ENCODE measurements at places on chromosomes 2 and 18. TPM values are rescaled to one million over a fixed set of nuclear protein-coding genes. Genes with fewer than 3 reads are reported as not detected.

GRCh38 chr18:75364512-75365253 lies 62.8 kb downstream of the SMIM21 start:
- DNase-seq: no peak

DNA sequence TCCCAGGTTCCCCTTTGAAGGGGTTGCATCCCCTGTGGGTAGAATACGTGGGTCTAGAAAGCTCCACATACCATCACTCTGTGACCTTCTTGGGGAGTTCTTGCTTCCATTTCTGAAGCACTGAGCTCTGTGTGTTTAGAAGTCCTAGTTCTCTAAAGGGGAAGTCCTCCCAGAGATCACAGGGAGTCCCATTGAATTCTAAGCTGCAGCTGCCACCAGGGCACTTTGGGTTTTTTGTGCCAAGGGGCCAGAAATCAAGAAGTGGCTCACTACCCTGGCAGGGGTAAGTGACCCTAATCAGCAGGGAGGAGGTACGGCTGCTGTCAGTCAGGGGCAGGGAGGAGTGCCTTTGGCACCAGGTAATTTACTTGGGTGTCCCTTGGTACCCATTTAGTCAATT lies 70.9 kb downstream of the EHD3 start:
- no peak for DNase-seq

ITM2C gene
- 25.3 TPM for total RNA-seq

GRCh38 chr2:172893111-172893510 lies 157.5 kb downstream of the RAPGEF4 start:
- DNase-seq: no peak

FN1 gene
- 77.7 TPM for total RNA-seq

SERPINB12 gene
- total RNA-seq: not detected

- peak; percentile 84 for DNase-seq
These were observed 117.1 kb upstream of the STPG4 start for GRCh38 chr2:47272031-47272864.

- no peak for DNase-seq
These were observed 882.9 kb upstream of the ZEB2 start for GRCh38 chr2:145402706-145403277.

GKN1 gene
- not detected for total RNA-seq

METTL4 gene
- 7.9 TPM for total RNA-seq

DNA sequence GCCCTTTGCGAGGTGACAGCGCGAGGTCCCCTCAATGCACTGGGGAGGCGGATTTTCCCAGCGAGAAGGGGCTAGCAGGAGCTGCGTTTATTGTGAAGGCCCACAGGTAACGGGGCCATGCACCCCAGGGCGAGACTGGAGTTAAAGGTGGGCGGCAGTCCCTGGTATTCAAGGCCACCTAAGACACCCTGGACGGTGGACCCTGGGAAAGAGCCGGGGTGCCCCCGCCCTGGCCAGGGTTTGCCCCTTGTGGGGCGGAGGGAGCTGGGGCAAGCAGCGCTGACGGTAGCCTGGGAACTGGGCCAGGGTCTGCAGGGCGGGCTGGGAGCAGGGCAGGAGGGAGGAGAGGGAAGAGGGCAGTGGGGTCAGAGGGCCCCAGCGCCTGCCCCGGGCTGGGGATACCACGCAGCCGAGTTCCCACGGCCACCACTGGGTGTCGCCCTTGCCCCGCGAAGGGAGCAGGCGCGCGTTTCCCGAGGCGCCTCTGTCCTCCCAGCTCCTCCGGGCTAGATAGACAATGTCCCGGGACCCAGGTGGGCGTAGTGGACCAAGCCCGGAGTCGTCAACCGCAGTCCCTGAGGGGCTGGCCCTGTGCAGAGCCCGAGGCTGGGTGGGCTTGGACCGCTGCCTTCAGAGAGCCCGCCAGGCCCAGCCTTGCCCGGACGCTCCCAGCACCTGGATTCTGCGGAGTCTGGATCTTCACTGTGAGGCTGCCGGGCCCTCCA lies 80.2 kb downstream of the SMAD4 start:
- DNase-seq: peak; percentile 77

FBXO15 gene
- not detected for total RNA-seq

- DNase-seq: peak; percentile 87
These were observed 30.9 kb downstream of the MBP start for GRCh38 chr18:77101410-77102258.

GYPC gene
- total RNA-seq: 111 TPM

GRCh38 chr2:8016688-8017087 lies 665.2 kb upstream of the ID2 start:
- no peak for DNase-seq

DNA sequence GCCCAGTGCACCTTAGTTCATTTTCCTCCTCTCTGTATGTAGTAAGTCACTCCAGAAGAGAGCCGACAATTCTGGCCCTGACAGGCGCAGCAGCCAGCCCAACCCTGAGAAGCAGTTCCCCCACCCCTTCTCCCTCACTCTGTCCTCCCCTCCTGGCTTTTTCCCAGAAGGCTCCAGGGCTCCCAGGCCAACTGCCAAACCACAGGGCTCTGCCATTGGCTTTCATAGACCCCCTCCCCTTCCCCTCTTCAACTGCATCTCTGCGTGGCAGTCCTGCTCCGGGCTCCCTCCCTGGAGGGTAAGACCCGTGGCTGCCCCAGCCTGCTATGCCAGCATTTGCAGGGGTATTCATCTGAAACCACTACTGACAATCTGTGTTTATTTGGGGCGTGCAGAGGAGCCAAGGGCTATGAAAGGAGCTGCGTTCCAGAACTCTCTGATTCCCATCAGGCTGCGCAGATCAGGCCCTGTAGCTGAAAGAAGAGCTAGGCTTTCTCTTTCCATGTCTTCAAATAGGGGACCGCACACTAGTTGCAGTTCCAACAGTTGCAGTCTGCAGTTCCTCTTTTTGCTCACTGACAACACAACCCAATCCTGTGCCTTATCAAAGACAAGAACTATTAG lies 388.6 kb upstream of the TNP1 start:
- peak; percentile 83 for DNase-seq

DUSP2 gene
- total RNA-seq: 1.5 TPM

- no peak for DNase-seq
These were observed 160.0 kb downstream of the TCF4 start for GRCh38 chr18:55427951-55428350.

- no peak for DNase-seq
These were observed 428.7 kb upstream of the ID2 start for GRCh38 chr2:8252997-8253694.

MRPL44 gene
- total RNA-seq: 33.9 TPM

NEU2 gene
- total RNA-seq: not detected

- DNase-seq: no peak
These were observed 55.5 kb upstream of the HS6ST1 start for GRCh38 chr2:128374001-128374710.

GRCh38 chr2:237264480-237265219 lies 149.3 kb downstream of the COL6A3 start:
- DNase-seq: no peak

TBR1 gene
- total RNA-seq: not detected

VWA3B gene
- total RNA-seq: 0.32 TPM

- no peak for DNase-seq
These were observed 199.7 kb upstream of the RAB6C start for GRCh38 chr2:129779783-129780182.

DNA sequence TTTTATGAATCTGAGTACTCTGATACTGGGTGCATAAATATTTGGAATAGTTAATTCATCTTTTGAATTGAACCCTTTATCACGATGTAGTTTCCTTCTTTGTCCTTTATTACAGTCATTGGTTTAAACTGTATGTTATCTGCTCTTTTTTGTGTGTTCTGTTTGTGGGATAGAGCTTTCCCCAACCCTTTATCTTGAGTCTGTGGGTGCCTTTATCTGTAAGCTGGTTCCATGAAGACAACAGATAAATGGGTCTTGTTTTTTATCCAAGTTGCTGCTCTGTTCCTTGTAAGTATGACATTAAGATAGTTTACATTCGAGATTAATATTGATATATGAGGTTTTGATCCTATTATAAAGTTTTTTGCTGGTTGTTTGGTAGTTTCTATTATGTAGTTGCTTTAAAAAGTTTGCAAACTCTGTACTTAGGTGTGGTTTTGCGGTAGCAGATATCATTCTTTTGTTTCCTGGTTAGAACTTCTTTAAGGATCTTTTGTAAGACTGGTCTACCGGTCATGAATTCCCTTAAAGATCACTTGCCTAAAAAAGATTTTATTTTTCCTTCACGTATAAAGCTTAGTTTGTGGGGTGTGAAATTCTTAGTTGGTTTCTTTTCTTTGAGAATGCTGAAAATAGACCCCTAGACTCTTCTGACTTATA lies 1451.3 kb upstream of the SLC39A10 start:
- no peak for DNase-seq

- DNase-seq: no peak
These were observed 670.3 kb upstream of the SALL3 start for GRCh38 chr18:78309307-78309706.

- peak; percentile 7 for DNase-seq
These were observed 16.6 kb downstream of the RTP5 start for GRCh38 chr2:241885946-241886643.

DNA sequence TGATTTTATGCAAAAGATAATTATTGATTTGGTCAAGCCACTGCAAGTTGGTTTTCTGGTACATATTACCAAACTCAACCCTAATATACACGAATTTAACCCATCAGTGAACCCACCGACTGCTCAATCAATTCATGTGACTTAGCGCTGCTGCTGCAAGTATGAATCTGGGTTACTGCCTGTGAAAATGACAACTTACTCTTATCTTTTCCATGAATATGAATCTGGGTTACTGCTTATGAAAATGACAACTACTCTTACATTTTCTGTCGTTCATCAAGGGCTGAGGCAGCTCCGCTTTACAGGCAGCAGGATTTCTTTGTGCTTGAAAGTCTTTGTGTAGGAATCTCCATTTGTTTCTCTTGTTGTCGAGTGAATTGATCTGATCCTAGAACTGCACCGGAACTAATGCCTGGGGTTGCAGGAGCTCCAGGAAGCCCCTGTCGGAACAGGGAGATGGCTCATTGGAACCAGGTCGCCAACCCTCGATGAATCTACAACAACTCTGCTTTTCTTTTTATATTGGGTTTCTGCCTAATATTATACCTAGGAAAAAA lies 22.1 kb upstream of the ALKAL2 start:
- no peak for DNase-seq

All from Right ventricle myocardium superior (tissue), 1 donor.